ENCODE measurements at places on chromosomes 5 and 9. TPM values are rescaled to one million over a fixed set of nuclear protein-coding genes. Genes with fewer than 3 reads are reported as not detected.

GRCh38 chr5:159511570-159511969 is 181.3 kb upstream of the IL12B start:
- DNase-seq = no peak
- no peak overlapping the region for H3K27ac ChIP-seq
- H3K27me3 ChIP-seq = peaks cover 3% of the 10 kb centered on the region
- H3K36me3 ChIP-seq = no peaks in the 10 kb centered on the region
- peaks cover 6% of the 10 kb centered on the region for H3K4me1 ChIP-seq
- no peak overlapping the region for H3K4me3 ChIP-seq

GRCh38 chr5:82274343-82275211 is 3.6 kb downstream of the RPS23 start:
- no peak overlapping the region for H3K27ac ChIP-seq
- H3K36me3 ChIP-seq = no peaks in the 10 kb centered on the region
- no peaks in the 10 kb centered on the region for H3K27me3 ChIP-seq
- no peak overlapping the region for H3K4me3 ChIP-seq
- DNase-seq = no peak

DNA sequence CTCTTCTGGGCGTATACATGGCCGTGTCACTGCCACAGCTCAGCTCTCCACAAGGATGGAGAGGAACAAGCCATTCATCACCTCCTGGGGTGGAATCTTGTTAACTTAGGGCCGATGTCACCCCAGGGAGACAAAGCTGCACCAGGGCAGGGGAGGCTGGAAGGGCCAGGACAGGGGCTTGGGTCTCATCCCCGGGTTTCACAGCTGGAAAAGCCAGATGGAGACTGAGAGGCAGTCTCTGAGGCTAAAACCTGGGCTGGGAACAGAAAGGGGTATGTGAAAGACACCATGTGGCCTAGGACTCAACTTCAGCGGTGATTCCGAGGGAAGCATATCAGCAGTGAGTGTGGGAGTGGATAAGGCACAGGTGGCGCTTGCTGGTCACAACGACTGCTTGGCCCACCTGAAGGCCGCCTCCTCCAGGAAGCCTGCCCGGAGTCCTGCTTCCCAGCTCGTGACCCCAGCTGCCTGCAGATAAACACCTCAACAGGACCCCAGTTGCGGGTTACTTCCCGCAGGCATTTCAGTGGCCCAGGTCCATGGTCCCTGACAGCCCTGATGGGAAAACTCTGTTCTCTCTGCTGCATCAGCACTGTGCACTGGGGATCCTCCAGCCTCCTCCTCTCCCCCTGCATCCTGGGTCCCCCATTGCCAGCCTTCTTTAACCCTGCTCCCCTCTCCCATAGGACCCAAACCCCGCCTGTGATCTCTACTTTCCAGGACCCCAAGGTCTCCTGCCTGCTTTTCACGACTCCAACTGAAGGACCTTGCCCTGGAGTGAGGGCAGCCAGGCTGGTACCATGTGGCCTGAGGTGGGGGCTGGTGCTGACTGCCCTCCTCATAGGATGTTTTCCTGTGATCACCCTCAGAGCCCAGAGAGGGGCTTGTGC is 51.7 kb upstream of the FCN1 start:
- no peak overlapping the region for H3K4me3 ChIP-seq
- H3K27ac ChIP-seq = no peak overlapping the region
- peaks cover 25% of the 10 kb centered on the region for H3K27me3 ChIP-seq
- no peaks in the 10 kb centered on the region for H3K36me3 ChIP-seq
- no peaks in the 10 kb centered on the region for H3K4me1 ChIP-seq

DNA sequence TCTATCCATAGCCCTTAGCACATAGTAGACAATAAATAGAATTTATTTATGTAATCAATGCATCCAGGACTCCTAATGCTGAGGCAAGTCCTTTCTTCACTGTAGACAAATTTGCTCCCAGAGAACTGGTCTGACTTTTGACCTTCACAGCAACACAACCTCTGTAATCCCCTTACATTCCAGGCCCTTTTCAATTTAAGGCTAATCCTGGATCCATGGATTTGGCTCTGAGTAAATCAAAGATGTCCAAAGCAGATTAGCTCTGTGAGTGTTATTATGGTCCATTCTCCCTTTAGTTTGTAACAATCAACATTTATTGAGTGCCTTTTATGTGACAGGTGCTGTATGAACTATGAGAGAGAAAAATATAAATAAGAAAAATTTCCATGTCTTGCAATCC is 27.4 kb upstream of the TMC1 start:
- H3K36me3 ChIP-seq = no peaks in the 10 kb centered on the region
- H3K4me3 ChIP-seq = no peak overlapping the region
- H3K4me1 ChIP-seq = no peaks in the 10 kb centered on the region
- H3K27ac ChIP-seq = no peak overlapping the region

DNA sequence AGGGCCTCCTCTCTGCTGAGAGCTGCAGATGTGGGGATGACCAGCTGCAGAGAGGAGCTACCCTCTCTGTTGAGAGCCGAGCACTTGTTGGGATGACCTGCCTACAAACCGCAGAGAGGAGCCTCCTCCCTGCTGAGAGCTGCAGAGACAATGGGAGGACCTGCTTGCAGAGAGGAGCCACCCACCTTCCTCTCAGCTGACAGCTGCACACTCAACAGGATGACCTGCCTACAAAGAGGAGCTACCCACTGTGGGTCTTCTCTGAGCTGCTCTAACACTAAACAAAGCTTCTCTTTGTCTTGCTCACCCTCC is 19.6 kb downstream of the TMEM38B start:
- H3K27ac ChIP-seq = no peak overlapping the region
- no peaks in the 10 kb centered on the region for H3K4me1 ChIP-seq
- no peaks in the 10 kb centered on the region for H3K27me3 ChIP-seq
- no peak overlapping the region for H3K4me3 ChIP-seq
- no peaks in the 10 kb centered on the region for H3K36me3 ChIP-seq

DNA sequence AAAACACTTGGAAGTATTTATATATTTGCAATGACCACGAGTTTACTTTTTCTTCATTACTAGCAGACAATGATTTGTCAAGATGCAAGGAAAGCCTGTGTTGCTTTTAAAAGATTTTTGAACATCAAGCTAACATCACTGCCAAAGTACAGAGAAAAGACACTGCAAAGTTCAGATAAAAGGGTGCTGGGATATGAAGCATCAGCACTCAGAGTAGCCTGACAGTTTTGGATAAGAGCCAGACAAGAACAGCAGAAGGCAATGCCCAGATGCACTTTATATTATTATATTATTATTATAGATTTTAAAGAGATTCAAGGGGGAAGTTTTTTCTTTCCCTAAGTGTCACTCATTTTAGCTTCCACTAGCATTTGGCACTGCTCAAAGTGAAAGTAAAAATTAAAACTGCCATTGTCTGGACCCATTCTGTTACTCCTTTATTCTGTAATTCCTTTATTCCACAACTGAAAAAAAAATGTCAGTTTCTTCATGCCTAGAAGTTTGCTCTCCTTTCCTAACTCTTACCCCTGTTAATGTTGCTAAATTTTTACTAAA is 240.6 kb downstream of the EFNA5 start:
- no peaks in the 10 kb centered on the region for H3K27me3 ChIP-seq
- no peaks in the 10 kb centered on the region for H3K36me3 ChIP-seq
- H3K4me1 ChIP-seq = peaks cover 19% of the 10 kb centered on the region
- H3K4me3 ChIP-seq = no peak overlapping the region
- no peak for DNase-seq

The ZFP2 gene
- total RNA-seq = 3.6 TPM

The ZCCHC9 gene
- 9.7 TPM for total RNA-seq

The CTSV gene
- total RNA-seq = not detected

The C1QTNF2 gene
- 2.2 TPM for total RNA-seq

The AMACR gene
- total RNA-seq = 39.1 TPM

The MOB3B gene
- 39.3 TPM for total RNA-seq
